D341Med (cell line): ENCODE measurements at places on chromosomes 7 and 10.
A peak's percentile ranks its signal among the peaks of the same experiment; 100 is the strongest.

DNA sequence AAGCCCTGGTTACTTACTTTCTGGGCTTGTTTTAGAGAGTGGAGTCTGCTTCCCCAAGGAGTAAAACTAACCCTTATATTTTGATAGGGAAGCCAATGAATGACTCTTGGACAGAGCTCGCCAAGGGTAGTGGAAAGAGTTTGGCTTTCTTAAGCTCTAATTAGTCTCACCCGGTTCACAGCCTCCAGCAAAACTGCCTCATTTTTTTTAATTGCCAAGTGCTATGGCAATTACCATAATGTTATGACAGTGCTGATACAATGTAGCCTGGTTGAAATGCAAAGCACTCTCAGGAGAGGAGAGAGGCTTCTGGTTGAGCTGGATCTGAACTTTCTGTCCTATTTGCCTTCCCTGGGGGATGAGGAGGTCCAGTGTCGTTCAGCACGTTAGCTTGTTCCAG lies 376.1 kb upstream of the CHRM2 start:
- DNase-seq = no peak

DNA sequence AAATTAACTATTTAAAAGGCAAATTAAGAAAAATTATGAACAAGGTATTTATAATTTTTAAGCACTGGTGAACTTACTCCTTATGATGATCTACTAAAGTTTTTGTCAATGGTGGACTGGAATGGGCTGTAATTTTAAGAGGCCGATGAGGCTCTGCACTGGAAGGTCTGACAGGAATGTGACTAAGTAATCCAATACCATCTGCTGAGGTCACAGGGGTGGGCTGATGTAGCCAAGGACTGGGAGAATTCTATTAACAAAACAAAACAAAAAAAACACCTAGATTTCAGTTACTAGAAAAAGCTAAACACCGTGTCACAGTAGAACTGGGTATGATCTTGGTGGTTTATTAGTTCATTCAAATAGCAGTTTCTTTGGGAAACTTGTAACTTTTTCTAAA lies 75.9 kb downstream of the NRBF2 start:
- peak; percentile 11 for DNase-seq

DNA sequence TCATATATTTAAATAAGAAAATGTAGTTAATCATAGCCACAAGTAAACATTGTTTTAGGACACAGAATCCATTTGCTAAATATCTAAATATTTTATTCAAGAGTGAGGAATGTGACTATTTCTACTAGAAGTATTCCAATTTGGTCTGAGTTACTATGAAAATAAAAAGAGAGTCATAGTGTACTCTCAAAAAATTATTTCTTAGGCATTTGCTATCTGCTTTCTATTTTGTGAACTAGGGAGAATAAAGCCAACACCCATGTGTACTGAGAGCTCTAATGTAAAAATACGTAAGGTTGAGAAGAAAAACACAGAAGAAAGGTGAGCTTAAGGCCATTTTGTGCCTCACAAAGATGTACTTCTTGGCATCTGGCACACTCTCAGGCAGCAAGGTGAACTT lies 38.3 kb downstream of the PRTFDC1 start:
- DNase-seq = no peak

DNA sequence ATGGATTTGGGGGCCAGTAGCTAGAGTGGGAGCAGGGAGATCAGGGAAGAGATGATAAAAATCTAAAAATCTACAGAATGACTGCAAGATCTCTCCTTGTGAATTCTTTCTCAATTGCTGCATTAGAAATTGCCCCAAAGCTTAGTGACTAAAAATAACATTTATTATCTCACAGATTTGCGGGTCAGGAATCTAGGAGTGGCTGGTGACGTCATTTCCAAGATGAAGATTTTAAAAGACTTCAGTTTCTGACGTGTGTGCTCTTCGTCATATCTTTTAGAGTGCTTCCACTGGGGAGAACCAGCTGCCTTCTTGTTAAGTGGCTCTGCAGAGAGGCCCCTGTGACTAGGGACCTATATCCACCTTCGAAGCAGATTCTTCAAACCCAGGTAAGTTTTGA lies 112.6 kb downstream of the DGKI start:
- DNase-seq = no peak

DNA sequence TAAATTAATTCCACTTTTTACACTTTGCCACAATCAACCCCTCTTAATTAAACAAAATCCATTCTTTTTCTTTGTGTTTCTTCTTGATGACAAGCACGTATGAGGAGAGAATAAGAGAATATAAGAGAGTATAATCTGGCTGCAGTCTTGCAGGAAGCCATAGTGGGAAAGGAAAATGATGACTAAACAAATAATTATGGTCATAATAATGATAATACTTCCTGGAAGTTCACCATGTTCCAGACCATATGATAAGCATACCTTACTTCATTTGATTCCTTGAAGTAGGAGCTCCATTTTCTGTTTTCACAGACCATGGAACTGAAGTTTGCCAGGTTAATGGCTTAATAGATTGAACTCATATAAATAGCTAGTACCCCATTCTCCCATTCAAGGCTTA lies 237.8 kb downstream of the SEMA3D start:
- DNase-seq = no peak

DNA sequence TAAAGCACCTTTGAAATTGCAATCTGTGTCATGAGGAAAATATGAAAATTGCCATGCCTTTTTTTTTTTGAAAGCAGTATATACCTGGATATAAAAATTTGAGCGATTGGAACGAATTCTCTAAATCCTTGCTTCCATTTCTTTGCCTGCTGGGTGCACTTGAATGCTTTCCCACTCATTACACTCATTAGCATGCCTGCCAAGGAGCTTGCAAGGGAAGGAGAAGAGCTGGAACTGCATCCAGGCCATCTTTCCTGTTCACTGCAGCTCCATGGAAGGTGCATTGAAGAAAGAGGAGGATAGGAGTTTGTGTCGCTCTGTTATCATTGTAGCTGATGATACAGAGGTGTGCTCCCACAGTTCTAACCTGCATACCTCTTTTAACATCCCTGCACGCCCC lies 102.4 kb upstream of the GJD4 start:
- no peak for DNase-seq

DNA sequence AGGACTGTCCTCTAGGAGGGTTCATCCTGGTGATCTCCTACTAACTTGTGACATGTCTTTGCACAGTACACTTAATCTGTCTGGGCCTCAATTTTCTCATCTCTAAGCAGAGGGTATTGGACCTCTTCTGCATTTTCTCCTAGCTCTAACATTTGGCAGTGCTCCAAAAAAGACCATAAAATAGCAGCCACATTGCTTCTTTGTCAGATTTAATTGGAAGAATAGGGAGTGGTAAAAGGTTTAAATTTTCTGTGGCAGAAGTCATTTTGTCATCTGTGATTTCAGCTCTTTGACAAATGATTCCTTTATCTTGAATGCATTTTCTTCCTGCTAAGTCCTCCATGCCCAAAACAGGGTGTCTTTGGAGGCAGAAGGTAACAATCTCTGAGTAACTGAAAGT lies 289.9 kb upstream of the LRGUK start:
- no peak for DNase-seq

DNA sequence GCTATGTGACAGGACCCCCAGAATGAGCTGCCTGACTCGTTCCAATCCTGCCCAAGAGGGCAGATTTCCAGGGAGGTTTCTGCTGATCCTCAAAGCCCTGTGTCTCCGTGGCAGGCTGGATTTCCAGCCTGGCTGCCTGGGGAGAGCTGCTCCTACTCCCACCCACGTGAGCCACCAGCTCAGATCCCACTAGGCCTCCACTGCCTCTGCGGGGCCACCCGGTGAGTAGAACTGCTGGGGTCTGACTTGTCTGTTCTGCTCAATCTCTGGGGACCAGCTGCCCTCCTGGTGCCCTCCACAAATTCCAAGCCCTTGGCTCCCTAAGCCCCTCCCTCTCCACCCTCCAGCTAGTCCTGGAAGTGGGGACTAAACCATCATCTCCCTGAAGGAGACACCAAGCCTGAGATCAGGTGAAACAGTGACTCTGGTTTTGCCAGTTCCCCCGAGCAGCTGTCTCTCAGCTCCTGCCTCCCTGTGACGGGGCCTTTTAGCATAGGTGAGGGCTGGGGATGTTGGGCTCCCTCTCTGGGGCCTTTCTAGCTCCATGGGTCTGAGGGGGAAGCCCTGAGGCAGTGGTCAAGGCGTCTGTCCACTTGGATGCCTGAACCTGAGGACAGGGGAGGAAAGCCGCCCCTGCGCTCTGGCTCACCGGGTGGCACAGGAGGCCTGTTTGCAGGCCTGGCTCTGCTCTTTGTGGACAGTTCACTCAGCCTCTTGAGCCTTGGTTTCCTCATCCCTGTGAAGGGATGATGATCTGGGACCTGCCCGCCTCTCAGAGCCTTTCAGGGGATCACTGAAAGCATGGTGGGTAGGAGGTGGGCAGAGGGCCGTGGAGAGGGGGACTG lies 5.6 kb downstream of the FAM241B start:
- no peak for DNase-seq

DNA sequence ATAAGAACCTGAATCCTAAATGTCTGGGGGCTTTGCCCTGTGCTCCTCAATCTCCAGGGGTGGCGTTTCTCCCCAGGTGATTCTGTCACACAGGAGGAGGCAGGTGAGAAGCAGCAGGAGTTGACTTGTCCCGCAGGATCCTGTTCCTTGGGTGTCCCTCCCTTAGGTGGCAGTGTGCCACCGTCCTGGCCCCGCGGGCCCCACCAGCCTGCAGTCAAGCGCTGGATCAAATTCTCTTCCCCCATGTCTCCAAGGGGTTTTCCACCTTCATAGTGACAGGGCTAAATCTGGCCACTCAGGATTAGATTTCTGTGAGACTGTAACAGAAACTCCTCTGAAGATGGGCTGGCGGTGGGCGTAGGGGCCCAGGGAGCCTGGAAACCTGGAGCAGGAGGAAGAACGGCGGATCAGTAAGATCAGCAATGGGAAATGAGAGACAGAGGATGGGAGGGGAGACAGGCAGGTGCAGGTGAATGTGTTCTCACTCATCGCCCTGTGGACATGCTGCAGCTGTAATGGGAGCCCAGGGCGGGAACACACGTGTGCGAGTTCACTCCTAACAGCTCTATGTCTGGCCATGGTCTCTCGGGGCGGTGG lies 329.2 kb upstream of the COBL start:
- no peak for DNase-seq

- no peak for DNase-seq
Observed at GRCh38 chr10:27688991-27689390, 56.6 kb downstream of the MKX start.

DNA sequence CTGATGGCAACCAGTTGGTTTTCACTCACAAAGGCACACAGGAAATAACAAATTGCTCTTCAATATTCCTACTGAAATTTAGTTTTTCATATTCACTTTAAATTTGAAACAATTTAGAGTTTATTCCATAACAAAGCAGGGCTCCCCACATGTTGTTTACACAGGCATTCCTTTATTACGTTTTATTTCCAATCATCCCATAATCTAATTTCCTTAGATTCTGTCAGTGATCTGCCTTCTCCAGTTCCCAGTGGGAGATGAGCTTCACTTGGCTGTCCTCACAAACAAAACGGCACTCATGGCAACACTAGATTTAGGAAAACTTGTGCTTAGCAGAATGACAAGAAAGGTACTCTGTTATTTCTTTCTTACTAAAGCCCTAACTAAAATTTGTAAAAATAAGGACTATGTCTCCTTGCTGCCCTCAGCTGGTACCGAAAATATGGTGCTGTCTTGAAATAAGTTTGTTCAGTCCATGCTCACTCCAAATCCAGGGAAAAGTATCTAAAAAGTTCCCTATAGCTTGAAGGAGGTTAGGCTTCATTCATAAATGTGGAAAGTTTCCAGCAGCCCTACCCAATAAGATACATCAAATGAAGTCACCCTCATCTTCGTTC lies 23.0 kb downstream of the PHYH start:
- DNase-seq = no peak

GRCh38 chr7:34728156-34728555 lies 70.1 kb downstream of the NPSR1 start:
- DNase-seq = no peak

GRCh38 chr7:46170021-46170420 lies 248.9 kb upstream of the IGFBP3 start:
- no peak for DNase-seq

- DNase-seq = no peak
Observed at GRCh38 chr7:27083646-27084045, 12.2 kb downstream of the HOXA1 start.

DNA sequence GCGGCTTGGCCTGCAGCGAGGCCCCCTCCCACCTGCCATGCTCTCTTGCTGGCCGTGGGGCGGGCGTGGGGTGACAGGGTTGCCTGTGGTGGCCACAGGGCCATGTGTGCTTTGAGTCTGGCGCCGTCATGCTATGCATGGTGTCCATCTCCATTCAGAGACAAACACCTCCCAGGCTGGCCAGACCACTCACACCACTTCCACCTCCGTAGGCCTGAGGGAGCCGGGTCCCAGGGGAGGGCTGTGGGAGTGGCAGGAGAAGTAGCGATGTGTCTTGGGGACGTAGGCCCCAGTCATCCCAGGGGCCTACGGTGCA lies 65.5 kb downstream of the DNAJB6 start:
- DNase-seq = no peak

DNA sequence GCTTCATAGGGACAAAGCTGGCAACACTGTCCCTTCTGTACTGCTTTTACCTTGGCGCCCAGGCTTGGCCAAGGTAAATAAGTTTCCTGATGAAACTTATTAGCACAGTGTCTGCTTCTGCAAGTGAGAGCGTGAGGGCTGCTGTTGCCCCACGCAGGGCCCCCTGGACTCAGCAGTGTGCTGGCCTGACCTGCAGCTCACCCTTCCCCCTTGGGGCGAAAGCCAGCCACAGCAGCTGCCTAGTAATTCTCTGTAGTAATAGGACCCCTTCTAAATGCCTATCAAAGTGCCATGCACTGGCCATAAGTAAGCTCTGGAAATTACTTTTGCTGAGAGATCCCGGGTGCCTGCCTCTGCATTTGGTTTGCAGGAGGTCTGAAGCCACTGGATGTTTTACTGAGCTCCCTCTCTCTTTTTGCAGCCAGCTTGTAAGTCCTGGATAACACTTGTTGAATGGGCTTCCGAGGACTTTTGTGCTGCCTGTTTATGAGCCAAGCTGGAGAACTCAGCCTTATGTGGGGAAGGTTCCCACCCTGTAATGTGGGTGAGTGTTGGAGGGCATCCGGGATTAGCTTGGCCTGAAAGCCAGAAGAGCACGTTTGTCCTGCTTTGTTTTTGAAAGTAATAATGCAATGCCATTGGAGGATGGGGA lies 293.9 kb downstream of the C7orf25 start:
- no peak for DNase-seq

- DNase-seq = no peak
Observed at GRCh38 chr10:90047243-90047729, 345.9 kb downstream of the KIF20B start.

DNA sequence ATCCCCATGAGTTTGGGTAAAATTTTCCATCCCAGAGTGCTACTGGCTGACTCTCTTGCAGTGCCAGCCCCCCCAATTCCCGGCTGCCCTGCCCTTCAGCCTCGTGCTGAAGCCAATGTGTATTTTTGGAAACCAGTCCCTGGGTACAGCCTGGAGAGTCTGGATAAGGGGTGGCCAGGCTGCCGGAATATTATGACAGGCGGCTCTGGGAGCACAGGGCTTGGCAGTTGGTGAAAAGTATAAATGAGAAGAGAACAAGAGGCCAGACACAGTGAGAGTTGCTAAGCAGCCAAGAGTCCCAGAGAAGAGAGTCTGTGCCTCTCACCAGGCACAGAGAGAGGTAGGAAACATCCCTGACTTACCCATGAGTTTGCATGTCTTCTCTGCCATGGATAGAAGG lies 53.6 kb downstream of the TMEM130 start:
- no peak for DNase-seq
